Glutamatergic neuron (in vitro differentiated cells): ENCODE measurements at places on chromosomes 6 and 20.
A peak's percentile ranks its signal among the peaks of the same experiment; 100 is the strongest.

- no peak for DNase-seq
Observed at GRCh38 chr6:135994857-135995544, 143.5 kb downstream of the PDE7B start.

- no peak for DNase-seq
Observed at GRCh38 chr20:17767624-17768023, 67.9 kb downstream of the BANF2 start.

DNA sequence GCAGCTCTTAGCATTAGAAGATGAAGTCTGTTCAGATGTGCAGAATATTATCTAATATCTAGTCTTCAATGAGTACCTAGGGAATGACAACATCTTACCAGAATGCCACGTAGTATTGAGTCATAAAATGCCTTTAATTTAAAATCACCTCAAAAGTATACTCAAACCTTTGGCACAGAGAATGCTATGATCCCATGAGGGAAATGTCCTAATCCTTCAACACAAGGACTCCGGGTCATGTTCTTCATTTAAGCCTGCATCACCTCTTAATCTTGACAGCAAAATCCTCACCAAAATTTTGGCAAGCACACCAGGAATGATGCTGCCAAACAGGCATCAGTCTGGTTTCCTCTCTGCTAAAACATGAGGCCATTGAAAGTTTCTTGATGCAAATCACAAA is 23.6 kb upstream of the MARCKS start:
- DNase-seq: no peak

DNA sequence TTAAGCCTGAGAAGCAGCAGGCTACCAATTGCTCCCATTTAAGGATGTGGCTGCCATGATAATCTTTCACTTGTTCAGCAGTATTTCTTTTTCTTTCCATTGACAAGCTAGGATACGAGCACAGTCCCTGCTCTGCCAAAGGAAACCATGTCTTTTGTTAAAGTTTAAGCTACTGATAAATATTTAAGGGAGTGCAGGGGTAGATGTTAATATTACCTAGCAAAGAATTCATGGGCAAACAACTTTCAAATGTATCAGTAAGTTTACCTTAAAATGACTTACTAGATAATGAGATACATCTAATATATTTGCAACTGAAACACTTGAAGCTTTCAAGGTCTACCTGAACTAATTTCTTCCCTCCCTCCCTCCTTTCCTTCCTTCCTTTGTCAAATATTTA is 77.3 kb downstream of the OPN5 start:
- no peak for DNase-seq

- peak; percentile 71 for DNase-seq
Observed at GRCh38 chr6:25017932-25018567, 82.3 kb upstream of the RIPOR2 start.

- DNase-seq: no peak
Observed at GRCh38 chr20:37077009-37077408, 18.8 kb downstream of the RBL1 start.

- no peak for DNase-seq
Observed at GRCh38 chr6:149483334-149483725, 1.5 kb downstream of the ZC3H12D start.

- no peak for DNase-seq
Observed at GRCh38 chr6:3367630-3368029, 89.2 kb downstream of the SLC22A23 start.

DNA sequence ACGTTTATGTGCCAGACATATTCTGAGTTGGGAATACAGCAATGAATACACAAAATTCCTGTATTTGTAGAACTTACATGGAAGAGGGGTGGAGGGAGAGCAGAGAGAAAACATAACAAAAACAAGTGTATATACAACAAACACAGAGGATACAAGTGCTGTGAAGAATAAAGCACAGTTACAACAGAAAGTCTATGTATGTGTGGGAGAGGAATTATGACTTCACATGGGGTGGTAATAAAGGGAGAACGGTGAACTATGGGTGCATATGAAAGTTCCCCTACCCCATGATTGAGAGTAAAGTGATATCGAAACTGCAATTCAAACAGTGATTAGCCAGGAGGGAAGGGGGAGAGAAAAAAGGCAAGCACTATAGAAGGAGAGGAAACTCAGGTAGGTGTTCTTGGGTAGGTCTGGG is 24.6 kb downstream of the HBS1L start:
- DNase-seq: no peak

- DNase-seq: no peak
Observed at GRCh38 chr20:34042262-34042661, 48.6 kb downstream of the RALY start.

DNA sequence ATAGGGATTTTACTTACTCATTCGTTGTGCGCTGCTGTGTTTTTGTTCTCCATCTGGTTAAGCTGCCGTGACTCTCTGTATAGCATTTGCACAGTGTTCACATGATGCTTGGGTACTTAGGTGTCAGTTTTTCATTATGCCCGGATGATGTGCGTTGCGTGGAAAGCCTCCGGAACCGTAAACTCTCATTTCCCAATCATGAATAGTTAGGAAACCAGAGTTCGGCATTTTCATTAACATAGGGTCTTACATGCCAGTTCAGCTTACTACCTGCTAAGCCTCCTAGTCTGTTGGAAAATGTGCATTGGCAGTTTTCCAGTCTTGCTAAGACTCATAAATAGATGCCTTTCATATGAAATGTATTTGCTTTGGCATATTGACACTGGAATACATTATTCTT is 483.4 kb upstream of the FLRT3 start:
- DNase-seq: no peak

DNA sequence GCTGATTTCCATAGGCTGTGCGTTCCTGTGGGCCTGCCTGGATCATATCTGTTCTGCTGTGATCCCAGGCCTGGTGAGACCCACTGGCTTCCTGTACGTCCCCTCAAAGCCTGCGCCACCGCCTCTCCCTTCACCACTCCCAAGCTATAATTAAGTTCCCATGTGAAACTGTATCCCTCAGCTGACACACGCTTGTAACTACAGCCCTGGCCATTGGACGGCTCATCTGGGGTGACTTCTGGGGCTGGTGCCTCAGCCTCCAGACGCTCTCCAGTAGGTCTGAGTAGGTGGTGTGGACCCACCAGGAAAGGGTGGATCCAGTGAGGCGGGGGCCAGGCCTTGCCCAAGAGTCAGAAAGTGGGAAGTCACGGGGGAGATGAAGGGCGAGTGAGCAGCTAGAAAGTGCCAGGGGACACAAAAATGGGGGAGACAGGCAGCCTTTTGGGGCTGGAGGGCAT is 21.0 kb downstream of the PPARD start:
- DNase-seq: peak; percentile 38

GRCh38 chr6:147951726-147952125 is 390.9 kb upstream of the SASH1 start:
- no peak for DNase-seq

DNA sequence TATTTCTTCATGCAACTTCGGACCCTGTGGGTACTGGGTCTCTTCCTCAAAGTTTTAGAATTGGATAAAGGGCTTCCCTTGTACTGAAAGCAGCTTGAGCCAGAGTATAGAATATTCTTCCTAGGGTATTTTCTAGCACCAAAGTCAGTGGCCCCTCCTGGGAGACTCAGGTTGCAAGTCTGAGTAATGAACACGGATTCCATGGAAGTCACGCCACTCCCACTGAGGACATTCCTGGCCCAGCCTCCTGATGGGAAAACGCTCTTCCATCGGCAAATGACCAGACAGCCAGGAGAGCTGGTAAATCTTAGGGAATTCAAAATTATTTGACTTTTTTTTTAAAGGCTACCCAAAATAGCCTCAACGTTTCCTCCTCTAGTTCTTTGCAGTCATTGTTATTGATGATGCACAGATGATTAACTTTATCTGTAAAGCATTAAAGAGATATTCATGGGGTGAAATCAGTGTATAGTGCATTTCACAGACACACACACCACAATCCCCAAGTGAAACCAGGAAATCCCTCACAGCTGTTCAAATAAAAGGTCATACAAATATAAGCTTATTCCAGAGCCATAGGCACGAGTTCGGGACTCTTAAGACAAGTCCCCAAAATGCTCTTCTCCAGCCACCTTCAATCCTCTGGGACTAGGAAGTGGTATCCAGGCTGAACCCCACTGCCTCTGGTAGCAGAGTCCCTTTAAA is 248.8 kb downstream of the SOD2 start:
- DNase-seq: no peak
